Sigmoid colon (tissue), 7 donors: ENCODE measurements at places on chromosomes 1 and 21.
A peak's percentile ranks its signal among the peaks of the same experiment; 100 is the strongest.

DNA sequence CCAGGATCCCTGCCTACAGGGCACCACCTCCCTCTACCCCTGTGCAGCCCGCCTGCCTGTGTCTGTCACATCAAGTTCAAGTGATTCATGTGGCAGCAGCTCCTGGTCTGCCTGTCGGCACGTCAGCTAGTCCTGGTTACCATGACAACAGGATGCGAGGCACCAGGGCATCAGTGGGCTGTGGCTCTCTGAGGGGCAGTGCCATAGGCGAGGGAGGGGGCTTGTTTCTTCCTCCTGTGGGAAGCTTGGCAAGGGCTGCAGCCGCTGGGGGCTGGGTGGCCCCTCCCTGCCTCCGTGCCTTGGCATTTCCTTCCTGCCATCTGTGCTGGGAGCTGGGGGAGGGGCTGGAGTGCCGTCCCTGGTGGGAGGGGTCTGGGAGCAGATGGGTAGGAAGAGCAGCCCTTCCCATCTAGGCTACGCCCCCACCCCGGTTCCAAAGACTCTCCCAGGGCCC, 43.1 kb downstream of the FOXO6 start:
- DNase-seq: no peak

DNA sequence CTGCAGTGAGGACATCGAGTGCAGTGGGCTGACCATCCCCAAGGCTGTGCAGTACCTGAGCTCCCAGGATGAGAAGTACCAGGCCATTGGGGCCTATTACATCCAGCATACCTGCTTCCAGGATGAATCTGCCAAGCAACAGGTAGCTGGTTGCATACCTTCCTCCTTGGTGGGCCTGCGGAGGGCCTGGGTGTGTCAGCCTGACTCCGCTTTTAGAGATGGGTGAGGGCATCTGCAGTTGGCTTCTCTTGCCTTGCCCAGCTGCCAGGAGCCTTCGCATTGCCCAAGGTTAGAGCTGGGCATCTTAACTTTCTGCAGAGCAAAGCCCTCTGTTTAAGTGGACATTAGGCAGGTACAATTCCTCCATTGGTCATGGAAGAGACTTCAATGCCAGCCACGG, 33.2 kb downstream of the PKP1 start:
- peak; percentile 18 for DNase-seq

GRCh38 chr1:245688536-245689453, 534.0 kb downstream of the KIF26B start:
- no peak for DNase-seq

GRCh38 chr1:68293122-68293521, 60.8 kb upstream of the WLS start:
- DNase-seq: no peak

GRCh38 chr1:33985656-33986055, 121.8 kb downstream of the HMGB4 start:
- no peak for DNase-seq

DNA sequence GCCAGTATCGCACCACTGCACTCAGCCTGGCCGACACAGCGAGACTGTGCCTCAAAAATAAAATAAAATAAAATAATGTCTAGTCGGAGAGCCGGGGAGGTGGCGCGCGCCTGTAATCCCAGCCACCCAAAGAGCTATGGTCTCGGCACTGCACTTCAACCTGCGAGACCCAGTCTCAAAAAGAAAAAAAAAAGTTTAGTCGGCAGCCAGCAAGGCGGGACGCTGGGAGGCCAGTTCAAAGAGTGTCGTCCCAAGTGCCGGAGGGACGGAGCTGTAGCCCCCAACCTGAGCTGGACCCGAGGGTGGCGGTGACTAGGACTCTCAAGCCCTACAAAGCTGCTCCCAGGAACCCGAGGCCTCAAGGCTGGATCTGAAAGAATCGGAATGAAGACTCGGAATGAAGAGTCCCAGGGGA, 632 bp upstream of the FALEC start:
- no peak for DNase-seq

DNA sequence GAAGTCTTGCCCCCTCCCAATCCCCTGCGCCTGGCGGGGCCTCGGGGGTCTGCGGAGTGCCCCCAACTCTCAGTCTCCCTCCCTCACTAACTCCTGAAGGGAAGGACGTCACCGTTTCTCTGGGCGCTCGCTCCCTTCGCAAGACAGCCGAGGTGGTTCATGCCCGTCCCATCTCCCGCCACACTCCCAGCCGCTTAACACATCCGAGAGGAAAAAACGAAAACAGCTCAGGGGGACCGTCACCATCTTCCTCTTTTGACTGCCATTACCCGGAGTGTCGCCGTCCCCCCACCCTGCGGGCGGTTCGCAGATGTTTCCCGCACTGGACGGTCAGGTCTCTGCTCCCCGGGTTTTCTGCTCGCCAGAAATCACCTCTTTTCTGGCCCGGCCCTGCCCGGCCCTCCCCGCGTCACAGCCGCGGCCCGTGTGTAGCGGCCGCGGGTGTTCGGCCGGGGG, 532 bp downstream of the ERO1B start:
- DNase-seq: peak; percentile 77

DNA sequence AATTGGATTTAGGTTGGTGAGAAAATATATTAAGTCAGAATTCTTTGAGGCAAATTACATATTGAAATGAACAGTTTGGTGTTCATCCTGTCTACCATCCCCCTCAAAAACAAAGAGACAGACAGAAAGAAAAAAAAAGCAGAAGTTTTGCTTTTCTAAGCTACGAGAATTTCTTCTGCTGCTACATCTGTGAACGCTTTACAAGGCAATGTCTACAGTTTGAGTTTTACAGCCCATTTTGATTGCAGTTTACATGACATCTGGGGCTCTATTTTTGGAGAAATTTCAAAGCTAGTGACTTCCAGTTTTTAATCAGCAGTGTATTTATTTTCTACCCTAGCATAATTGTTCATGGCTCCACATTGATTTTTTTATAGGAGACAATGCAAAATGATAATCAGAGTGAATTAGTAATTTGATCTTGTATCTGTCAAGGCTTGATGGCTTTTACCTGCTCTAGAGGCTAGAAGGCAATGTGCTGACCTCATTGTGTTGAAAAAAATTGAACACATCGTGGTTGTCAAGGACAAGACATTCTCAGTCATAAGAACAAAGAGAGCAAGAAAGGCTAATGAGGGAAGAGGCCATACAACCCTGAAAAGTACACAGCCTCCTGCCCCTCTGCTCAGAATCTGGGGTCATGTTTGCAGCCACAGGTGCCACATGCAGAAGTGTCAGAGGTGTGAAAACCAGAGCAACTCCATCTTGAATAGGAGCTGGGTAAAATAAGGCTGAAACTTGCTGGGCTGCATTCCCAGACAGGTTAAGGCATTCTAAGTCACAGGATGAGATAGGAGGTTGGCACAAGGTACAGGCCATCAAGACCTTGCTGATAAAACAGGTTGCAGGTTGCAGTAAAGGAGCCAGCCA, 201.0 kb upstream of the CAMK1G start:
- no peak for DNase-seq

- DNase-seq: no peak
Observed at GRCh38 chr1:54723985-54724384, 8.3 kb downstream of the TTC4 start.
